ENCODE measurements at places on chromosomes 1 and 21.

- no peak for DNase-seq
These were observed 13.5 kb downstream of the LDLRAP1 start for GRCh38 chr1:25556791-25557476.

GRCh38 chr1:100539836-100540536 is 2.0 kb downstream of the GPR88 start:
- DNase-seq, result peak; percentile 43

DNA sequence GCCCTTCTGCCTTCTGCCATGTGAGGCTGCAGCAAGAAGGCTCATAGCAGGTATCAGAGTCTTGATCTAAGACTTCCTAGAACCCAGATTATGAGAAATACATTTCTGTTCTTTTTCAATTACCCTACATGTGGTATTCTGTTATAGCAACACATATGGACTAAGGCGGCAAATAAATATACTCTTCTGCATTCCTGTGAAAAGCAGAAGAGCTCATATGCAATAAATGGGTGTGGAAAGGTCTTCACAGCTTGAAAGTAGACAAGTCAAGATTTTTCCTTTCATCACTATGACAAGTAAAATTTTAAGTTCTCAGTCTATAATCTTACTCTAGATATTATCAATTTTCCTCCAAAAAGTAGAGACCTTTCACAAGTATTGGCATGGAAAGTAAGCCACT is 36.6 kb downstream of the TNFSF18 start:
- no peak for DNase-seq

GRCh38 chr1:26754086-26754874 is 33.5 kb upstream of the PIGV start:
- no peak for DNase-seq

GRCh38 chr1:153404768-153405167 is 11.6 kb upstream of the S100A7A start:
- DNase-seq, result no peak

GRCh38 chr1:41383094-41383852 is 22.0 kb downstream of the FOXO6 start:
- no peak for DNase-seq

DNA sequence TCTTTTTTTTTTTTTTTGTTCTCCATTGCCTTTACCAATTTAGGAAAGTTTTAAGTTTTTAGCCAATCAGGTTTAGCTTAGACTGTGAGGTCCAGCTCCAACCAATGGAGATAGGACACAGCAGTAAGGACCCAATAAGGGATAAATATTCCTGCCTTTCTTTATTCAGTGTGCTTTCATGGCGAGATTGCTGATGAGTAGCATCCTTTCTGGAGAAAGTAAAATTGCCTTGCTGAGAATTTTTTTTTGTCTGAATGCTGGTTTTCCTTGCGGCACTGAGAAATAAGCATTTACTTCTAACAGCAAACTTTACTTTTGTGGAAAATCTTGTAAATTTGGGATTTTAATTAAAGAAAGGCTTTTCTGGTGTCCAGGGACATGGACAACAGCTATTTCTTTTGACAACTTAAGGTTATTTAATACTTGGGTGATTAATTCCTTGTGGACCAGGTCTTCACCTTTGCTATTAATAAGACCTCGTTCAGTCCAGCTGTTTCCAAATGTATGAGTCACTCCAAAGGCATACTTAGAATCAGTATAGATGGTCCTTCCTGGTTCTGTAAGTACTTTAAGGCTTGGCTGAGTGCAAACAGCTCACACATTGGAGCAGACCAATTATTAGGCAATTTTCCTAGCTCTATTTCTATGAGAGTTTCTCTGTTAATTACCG is 54.1 kb downstream of the SERINC2 start:
- no peak for DNase-seq

GRCh38 chr1:178311164-178311563 is 185.6 kb downstream of the CLEC20A start:
- DNase-seq, result no peak

DNA sequence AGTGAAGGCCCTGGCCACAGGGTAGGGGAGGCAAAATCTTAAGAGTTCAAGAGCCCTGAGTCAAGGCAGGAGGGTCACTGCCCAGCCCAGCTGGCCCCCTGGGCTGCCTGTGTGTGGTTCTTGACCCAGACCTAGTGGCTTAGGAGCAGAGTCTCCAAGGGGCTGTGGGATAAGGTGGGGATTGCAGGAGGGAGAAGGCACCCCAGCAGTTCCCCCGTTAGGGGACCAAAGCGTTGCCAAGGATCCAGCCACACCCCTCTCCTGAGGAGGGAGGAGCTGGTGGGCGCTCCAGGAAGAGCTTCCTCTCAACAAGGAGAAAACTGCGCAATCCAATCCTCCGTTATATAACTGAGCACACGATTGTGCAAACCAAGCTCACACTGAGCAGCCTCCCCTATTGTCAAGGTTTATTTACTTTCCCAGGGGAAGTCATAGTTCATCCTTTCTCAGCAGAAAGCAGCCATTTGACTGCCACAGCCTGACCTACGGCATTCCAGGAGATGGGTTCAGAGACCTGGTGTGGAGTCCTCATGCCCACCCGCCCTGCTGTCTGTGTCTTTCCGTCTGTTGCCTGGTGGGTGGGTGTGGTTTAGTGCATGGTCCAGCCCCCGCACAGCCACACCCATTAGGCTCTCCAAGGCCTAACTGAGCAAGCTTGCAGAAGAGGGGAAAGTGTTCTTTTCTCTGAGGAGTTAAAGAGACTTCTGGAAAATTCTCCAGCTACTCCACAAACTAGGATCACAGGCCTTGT is 3.5 kb downstream of the EPHX1 start:
- DNase-seq, result peak; percentile 32

DNA sequence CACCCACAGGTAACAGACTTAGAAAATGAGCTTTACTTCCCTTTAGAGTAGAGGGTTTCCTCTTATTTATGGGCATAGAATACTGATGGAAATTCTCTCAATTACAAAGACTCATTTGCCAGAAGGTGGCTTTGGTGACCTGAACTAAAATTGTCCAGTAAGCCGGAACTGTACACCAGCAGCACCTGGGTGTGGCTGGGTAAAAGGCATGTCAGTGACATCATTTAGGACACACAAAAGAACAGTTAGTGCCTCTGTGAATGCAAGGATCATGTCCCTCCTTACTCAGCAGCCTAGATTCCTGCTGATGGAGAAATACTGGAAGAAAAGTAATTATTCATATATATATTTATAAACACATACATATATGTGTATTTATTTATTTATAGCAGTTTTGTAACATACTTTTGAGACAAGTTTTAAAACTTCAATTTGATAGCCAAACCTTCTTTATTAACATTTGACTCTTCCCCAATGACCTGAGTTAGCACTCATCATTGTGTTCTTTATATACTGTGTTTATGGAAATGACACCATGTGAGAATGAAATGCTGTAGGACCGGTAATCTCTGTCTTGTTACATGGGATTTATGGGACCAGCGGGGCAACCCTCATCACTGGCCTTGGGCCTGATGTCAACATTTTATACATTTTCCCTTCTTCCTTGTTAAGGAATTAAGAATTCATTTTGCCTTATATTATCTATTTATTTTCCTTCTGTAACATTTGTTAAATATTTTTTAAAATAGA is 274.4 kb downstream of the BRINP2 start:
- DNase-seq, result no peak

DNA sequence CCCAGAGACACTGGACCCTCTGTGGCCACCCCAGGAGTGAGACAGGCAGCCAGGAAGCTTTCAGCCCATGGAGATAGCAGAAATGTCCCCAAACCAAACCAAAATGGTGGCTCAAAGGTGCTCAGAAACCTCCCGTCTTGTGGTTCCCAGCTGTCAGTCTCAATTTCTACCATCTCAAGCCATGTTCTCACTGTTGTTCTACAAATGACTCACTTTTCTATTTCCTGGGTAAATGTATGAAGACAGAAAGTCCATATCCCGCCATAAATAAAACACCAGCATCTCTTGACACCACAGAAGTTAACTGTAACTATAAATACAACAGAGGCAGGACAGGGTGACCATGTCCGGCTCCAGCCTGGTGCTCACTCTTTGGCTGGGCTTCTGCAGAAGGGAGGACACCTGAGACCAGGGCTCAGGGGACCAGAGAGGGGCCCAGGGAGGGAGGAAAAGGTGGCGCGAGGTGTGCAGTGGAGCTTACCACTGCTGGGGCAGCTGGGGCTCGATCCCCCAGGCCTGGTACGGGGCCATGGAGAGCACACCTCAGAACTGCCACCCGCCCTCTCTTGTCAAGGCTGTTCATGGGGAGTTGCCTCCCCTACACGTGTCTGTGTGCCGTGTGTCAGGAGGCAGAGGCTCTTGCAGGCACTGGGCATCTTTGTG is 43.6 kb downstream of the EPHB2 start:
- no peak for DNase-seq

DNA sequence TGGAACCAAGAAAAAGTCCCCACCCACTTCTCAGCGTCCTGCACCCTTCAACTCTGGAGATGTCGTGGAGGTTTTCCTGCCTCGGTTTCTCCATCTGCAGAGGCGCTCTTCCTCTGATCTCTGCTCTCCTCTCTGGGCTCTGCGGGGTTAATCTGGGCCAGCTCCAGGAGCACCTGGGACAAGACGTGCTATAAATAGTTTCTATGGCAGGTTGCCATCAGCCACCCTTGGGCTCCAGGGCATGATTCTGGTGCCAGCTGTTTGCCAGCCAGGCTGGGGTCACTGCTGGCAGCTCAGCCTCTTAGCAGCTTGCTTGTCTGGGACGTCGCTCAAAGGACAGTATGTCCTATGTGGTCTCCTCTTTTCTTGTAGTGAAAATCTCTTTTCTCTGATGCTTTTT is 137.1 kb downstream of the ACTL8 start:
- no peak for DNase-seq

DNA sequence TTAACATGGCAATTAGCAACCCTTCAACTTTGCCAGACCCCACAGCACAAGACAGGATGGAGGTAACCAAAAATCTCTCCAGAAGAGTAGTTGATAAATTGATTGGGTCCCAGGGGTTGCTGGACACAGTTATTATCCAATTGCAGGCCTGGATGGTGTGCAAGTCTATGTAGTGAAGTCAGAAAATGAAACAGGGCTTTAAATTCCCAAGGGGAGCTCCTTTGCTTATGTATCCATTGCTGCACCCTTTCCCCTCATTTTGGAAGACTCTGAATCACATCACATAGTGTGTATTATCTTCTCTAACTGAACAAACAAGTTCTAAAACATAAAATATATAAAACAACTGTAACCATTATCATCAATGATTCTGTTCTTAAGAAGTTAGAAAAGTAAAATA is 550.2 kb downstream of the LMO4 start:
- no peak for DNase-seq

GRCh38 chr1:201622353-201622752 is 83.4 kb downstream of the NAV1 start:
- DNase-seq, result no peak

GRCh38 chr1:153100245-153100644 is 5.9 kb upstream of the SPRR2E start:
- DNase-seq, result no peak

DNA sequence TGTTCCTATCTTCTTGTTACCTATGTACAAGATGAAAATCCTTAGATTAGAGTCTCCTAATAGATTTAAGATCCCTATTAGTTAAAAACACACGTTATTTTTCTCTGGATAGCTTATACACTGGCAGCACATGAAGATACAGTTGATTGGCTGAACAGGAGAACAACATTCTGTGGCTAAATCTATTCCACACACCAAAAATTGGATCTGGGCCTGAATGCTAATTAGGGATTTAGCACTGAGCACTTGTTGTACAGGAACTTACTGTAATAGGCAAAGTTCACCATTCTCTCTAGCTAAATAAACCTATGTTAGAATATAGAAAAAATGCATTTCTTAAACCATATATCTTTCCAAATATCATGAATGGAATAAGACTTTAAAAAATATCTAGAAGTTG is 117.1 kb upstream of the PTGFR start:
- no peak for DNase-seq

DNA sequence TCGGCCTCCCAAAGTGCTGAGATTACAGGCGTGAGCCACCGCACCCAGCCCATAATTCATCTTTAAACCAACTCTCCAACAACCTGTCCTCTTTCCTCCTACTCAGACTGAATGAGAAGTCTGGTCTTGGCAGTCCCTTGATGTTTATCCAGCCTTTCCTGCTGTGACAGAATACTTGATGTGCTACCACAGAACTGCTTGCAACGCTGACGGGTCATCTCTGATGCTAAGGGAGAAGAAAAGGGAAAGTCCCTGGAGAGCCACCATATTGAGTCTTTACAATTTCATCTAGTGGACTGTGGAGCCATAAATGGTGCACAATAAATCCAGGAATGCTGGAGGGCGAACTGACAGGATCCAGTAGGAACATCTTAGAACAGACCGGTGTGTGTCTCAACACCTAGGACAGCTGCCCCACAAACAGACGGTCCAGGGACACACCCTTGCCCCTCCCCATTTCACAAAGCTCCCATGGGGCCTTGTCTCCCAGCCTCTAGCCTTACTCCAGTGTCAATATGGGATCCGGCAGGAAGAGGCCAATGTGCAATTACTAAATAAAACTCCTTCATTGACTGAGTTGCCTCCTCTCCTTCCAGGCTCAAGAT is 30.7 kb downstream of the JAK1 start:
- DNase-seq, result no peak

- no peak for DNase-seq
These were observed 6.7 kb downstream of the PHC2 start for GRCh38 chr1:33424205-33424604.

- DNase-seq, result no peak
These were observed 77.7 kb downstream of the ST6GALNAC5 start for GRCh38 chr1:76944942-76945341.

DNA sequence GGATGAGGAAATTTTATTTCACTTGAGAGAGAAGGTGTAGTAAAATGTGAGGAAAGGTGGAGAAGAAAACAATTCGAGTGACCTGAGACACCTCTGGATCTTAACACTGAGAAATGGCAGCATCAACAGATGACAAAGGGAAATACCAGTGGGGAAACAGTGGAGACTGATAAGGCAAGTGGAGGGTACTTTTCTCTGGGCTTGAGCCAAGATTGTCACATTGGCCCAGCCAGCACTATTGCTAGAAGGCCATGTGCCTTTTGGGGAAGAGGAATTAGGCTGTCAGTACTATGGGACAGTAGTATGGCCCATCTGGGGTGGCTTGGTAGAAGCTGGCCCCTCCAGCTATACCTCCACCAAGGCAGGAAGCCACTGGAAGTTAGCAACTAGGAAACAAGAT is 8.4 kb downstream of the SYPL2 start:
- peak; percentile 0 for DNase-seq

DNA sequence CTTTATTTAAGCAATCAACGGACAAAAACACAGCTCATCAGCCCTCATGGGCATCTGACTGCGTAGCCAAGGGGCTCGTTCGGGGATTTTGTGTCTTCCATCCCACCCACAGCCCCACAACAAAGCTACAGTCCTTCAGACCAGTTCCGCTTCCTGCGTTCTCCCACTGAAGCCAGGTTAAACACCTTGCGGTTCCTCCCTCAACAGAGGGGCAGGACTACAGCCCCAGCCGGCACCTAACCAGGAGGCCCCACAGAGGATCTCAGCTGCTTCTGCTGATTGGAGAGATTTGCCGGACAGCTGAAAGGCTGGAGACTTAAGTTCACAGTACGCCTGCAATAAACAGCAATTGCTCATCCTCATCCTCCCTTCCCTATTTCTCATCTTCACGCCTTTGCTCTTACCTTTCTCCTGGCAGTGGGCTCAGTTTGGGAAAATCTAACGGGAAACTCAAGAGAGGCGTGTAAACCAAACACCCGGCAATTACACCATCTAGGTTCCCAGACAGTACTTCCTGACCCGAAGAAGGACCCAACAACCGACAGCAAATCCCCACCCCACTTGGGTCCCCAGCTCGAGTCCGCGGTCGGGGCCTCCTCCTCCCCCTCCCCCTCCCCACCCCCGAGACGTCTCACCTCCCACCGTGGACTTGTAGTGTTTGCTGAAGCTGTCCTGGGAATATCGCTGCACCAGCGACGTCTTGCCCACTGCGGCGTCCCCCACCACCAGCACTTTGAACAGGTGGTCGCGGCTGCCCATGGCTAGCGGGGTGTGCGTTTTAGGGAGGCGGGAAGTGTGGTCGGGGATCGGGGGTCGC is 876 bp downstream of the RAB29 start:
- no peak for DNase-seq

Measured in frontal cortex (tissue), 4 donors.